Pancreas (tissue), 10 donors: ENCODE measurements at places on chromosomes 16 and 17. TPM values are rescaled to one million over a fixed set of nuclear protein-coding genes. Genes with fewer than 3 reads are reported as not detected.

The MEOX1 gene
- total RNA-seq = 0.81 TPM

The EFCAB13 gene
- 0.82 TPM for total RNA-seq

The MON1B gene
- 16.7 TPM for total RNA-seq

The NTN1 gene
- 2.7 TPM for total RNA-seq

The ZFHX3 gene
- total RNA-seq = 13.6 TPM

The RPUSD1 gene
- 7.5 TPM for total RNA-seq

The HLF gene
- total RNA-seq = 1.4 TPM

The XAF1 gene
- total RNA-seq = 4.3 TPM

The CDRT15L2 gene
- not detected for total RNA-seq

The GRIN2A gene
- total RNA-seq = 0.49 TPM

The TMEM132E gene
- 0.04 TPM for total RNA-seq

The NEUROD2 gene
- not detected for total RNA-seq

The TAOK2 gene
- total RNA-seq = 17.8 TPM
